Pulmonary artery endothelial cell (primary cell): ENCODE measurements at places on chromosomes 2 and 18.

GRCh38 chr18:32922951-32923430 lies 150.2 kb upstream of the KLHL14 start:
- DNase-seq = no peak

GRCh38 chr2:152183401-152184073 lies 8.0 kb upstream of the STAM2 start:
- no peak for DNase-seq

DNA sequence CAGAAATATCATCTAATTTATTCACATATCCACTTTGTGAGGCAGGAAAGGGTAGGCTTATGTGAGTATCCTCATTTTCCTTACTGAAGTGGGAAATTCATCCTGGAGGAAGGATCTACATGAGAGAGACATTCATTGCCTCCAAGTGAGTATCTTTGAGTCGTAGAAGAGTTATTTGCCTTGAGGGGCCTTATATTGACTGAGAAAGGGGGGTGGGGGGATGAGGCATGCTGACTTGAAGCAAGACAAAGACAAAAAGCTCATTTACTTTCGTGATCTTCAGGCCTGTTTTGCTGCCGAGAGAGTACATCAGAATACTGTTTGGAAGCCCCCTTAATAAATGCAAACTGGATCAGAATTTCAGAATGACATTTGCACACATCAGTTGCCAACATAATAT lies 17.6 kb upstream of the NEDD4L start:
- DNase-seq = no peak

- peak; percentile 67 for DNase-seq
These were observed 12.8 kb upstream of the PLA2R1 start for GRCh38 chr2:160075171-160075570.

DNA sequence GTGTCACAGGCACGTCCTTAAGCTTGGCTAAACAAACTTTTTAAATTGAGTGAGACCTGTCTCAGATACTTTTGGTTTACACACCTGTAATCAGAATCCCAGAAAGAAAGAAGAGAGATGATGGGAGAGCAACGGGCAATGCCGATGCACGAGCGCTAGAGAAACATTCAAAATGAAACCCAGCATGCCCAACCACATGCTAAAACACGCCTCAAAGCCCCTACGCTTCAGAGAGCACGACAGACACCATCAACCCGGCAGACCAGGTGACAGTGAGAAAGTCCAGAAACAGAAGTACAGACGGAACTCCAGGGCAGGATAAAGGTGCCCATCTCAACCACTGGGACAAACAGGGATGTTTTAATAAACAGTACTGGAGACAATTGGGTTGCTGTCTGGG lies 85.5 kb downstream of the HDAC4 start:
- no peak for DNase-seq

DNA sequence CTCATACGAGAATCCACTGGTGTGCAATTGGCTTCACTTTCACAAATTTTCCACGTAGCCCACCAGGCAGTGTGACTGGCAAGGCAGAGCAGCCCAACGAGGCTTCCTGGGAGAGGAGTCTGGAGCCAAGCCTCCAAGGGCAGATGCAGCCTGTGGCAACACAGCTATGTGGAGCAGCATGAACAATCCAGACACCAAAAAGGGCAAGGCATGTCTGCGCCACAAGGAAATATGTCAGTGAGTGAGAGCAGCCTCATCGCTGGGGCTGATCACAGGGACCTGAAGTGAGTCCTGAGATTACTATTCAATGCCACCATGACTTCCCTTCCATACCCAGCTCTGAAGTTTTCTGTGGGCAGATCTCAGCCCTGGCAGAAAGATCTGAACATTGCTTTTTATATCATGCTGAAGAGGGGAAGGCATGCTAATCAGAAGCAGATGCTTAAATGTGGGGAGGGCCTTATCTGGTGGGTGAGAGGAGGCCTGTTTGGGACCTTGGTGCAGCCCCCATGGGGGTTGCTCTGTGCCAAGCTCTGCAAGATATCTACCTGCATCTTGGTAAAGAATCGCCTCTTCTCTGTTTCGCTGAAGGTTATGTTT lies 40.0 kb upstream of the PUM2 start:
- no peak for DNase-seq

DNA sequence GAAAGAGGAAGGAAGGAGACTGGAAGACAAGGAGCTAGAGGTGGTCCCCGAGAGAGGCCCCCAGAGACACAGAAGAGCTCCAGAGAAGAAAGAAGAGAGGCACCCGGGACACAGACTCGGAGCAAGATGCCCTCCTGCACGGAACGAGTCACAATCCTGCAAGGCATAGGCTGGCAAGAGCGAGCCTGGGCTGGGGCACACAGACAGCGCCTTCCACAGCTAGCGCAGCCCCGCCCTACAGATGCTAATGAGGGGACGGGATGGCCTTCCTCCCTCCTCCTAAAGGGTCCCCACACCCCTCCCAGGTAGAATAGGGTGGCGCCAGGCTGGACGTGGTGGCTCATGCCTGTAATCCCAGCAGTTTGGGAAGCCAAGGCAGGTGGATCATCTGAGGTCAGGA lies 19.8 kb upstream of the GPR17 start:
- no peak for DNase-seq

GRCh38 chr2:145845923-145846322 lies 1326.0 kb upstream of the ZEB2 start:
- DNase-seq = no peak

DNA sequence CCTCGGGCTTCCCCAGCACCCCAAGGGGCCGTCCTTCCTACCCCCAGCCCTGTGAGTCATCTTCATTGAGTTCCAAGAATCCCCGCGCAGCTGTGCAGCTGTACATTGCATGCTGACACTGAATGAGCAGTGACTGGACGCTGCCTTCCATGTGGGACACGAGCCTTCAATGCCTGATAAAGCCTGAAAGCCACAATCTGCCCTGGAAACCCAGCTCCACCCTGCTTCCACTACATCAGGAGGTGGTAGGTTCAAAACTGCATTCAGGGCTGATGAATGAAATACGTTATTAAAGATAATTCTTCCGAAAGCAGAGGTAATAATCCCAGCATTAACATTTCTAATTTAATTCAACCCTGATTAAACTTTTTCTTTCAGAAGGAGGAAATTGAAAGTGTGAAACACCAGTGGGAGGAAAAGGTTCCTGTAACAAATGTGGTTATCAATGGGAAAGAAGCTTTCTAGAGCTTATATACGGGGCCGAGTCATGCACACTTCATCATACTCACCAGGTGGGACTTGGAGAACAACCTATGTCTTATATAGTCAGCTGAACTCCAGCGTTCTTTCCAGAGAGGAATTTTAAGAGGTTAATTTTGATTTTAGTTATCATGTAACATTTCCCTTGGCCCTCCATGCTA lies 360.1 kb downstream of the LPIN1 start:
- no peak for DNase-seq

DNA sequence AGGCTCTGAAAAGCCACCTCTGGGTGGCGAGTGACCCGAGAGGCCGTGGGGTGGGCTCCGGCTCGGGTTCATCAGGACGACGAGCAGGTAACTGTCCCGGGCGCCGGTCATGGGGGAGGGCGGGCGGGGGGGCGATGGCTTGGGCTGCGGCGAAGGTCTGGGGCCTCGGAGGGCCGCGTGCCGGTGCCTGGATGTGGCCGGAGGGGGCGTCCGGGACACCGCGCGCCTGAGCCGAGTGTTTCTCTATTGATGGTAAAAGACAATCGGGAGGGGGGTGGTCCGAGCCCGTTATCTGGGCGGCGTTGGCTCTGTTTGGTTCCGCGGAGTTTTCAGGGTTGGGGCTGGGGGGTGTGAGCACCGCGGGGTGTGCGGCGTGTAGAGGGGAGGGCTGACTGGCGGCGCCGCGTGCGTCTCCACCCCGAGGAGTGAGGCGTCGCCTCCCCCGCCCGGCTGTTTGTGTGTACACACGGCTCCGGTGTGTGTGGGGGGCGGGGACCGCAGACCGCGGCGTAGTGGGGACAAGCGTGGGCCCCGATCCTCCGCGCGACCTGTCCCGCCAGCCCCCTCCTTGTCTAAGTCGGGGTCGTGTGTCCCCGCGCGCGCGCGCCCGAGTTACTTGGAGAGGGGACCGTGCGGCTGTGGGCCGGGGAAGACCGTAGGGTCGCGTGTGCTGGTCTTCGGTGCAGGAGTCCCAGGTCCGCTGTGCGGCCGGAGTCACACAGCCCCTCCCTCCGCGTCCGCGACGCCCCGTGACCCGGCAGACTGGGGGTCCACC lies 1.6 kb downstream of the CTIF start:
- no peak for DNase-seq

GRCh38 chr2:129923265-129924091 lies 56.0 kb upstream of the RAB6C start:
- DNase-seq = no peak

- no peak for DNase-seq
These were observed 5.7 kb downstream of the SMC6 start for GRCh38 chr2:17747684-17748452.

DNA sequence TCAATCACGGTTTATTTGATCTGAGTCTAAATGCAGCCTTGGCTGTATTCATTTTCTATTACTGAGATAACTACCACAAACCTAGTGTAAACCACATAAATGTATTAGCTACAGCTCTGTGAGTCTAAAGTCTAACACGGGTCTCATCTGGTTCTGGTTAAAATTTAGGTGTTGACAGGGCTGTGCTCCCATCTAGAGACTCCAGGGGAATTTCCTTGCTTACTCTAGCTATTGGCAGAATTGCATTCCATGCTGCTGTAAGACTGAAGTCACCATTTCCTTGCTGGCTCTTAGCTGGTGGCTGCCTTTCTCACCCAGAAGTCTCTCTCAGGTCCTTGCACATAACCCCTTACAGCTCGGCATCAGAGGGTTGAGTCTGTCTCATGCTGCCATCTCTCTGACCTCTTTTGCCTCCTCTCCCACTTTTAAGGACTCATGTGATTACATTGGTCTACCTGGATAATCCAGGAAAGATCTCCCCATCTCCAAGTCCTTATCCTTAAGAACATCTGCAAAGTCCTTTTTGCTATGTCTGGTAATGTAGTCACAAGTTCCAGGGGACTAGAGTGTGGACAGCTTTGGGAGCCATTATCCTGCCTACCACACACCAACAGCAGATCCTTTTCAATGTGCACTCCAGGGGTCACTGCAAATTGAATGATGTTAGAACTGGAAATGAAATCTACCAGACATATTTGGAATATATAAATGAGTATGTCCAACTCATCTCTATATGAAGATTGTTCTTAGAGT lies 207.0 kb upstream of the AGAP1 start:
- no peak for DNase-seq

DNA sequence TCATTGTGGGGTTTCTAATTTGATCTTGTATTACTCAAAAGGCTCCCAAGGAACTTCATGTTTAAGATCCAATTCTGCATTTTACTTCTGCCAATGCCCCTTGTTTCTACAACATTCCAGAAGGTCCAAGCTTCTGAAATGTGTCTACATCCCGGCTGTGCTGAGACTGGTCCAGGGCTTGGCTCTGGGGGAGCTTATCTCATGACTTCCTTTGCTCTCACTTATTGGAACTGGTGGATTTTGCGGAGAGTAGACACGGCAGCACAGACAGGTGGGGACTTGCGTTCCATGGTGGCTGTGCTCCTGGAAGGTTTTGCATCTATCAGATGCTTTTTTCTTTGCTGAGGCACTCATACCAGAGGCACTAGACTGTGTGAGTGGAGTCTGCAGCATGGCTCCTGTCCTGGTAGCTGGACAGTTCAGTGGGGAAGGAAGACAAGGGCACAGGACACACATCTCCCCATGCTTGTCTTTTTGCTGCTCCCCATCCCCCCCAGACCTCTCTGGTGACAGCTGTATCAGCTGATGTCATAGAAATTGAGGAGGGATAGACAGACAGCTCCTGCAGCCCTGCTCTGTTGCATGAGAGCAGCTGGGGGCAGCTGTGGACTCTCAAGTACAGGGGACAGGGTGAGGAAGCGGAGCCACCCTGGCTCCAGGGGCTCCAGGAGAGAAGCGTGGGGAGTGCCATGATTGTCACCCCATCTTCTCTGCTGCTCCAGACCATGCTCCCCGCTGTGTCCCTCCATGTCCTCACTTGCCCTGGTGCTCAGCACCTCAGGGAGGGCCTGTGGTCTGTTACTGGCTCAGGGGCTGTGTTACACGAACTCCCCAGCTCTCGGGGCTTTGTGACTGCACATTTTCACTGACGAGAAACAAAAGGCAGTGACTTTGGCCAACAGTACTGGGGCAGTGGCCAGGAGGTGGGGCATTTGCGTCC lies 46.0 kb downstream of the ACAA2 start:
- no peak for DNase-seq

GRCh38 chr2:236498369-236498768 lies 71.3 kb upstream of the ACKR3 start:
- no peak for DNase-seq

- no peak for DNase-seq
These were observed 520.6 kb downstream of the TNS1 start for GRCh38 chr2:217482056-217482710.

GRCh38 chr2:182050333-182051135 lies 64.9 kb downstream of the PPP1R1C start:
- no peak for DNase-seq

- peak; percentile 4 for DNase-seq
These were observed 259.7 kb downstream of the LPIN1 start for GRCh38 chr2:12005886-12006681.

- no peak for DNase-seq
These were observed 462.8 kb downstream of the KCNJ3 start for GRCh38 chr2:155161314-155161713.

GRCh38 chr18:48875942-48876511 lies 74.7 kb downstream of the SMAD7 start:
- no peak for DNase-seq

GRCh38 chr2:241774419-241775222 lies 2.0 kb upstream of the GAL3ST2 start:
- DNase-seq = no peak

- DNase-seq = no peak
These were observed 6.5 kb upstream of the KCNF1 start for GRCh38 chr2:10905006-10905861.

DNA sequence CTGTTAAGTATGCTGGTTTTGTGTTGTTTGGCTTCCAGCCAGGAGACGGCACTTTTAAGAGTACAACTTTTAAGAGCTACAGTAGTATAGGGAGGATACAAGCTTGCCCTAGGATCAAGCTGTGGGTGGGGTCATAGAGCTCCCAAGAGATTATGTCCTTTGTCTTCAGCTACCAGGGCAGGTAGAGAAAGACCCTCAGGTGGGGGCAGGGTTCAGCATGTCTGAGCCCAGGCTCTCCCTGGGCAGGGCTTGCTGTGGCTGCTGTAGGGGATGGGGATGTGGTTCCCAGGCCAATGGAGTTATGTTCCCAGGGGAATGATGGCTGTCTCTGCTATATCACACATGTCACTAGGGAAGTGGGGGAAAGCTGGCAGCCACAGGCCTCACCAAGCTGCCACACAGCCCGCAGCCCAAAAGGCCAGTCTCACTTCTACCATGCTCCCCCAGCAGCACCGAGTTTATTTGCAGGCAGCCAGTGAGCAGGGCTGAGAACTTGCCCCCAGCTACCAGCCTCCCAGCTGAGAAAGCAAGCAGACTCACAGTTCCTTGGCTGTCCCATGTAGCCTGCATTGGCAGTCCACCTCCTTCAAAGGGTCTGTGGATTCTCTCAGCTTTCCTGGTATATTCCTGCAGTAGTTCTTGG lies 105.7 kb upstream of the ERBB4 start:
- DNase-seq = no peak

GRCh38 chr2:239600001-239600593 lies 199.3 kb upstream of the HDAC4 start:
- DNase-seq = no peak

GRCh38 chr2:186027922-186028321 lies 289.3 kb downstream of the FSIP2 start:
- no peak for DNase-seq
